ENCODE measurements at places on chromosomes 1 and 21.

DNA sequence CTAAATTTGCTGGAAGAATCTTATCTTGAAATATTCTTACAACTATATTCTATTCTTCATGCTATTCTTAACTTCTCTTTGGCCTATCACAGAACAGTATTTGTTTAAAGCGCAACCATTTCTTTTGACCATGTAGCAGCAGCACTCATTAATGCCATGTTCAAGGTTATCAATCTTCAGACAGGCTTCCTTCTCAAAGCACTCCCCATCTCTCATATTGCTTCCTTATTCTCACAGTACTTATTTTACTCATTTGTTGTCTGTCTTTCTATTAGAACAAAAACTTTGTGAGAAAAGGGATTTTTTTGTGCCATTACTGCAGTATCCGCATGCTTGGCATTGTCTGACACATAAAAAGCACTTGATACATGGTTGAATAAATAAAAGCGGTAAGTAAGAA, 89.7 kb downstream of the ATP1B1 start:
- no peak for DNase-seq

- no peak for DNase-seq
Measured at GRCh38 chr1:117793413-117793812, 136.0 kb downstream of the GDAP2 start.

- no peak for DNase-seq
Measured at GRCh38 chr1:109773900-109774485, 10.3 kb upstream of the EPS8L3 start.

DNA sequence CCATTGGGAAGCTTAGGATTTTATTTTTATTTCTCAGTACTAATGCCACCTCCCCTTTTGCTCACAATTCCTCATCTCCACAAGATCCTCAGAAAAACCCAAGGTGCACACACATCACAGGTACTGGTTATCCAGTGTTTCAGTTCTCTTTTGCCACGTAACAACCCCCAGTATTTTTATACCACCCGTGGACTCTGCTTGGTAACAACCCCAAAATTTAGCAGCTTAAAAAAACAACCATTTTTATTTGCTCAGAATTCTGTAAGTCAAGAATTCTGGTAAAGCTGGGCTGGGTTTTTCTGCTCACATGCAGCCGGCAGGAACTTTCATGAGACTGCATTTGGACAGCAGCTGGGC, 180.0 kb downstream of the KAZN start:
- DNase-seq = no peak

- no peak for DNase-seq
Measured at GRCh38 chr1:193581341-193581740, 394.9 kb upstream of the B3GALT2 start.

DNA sequence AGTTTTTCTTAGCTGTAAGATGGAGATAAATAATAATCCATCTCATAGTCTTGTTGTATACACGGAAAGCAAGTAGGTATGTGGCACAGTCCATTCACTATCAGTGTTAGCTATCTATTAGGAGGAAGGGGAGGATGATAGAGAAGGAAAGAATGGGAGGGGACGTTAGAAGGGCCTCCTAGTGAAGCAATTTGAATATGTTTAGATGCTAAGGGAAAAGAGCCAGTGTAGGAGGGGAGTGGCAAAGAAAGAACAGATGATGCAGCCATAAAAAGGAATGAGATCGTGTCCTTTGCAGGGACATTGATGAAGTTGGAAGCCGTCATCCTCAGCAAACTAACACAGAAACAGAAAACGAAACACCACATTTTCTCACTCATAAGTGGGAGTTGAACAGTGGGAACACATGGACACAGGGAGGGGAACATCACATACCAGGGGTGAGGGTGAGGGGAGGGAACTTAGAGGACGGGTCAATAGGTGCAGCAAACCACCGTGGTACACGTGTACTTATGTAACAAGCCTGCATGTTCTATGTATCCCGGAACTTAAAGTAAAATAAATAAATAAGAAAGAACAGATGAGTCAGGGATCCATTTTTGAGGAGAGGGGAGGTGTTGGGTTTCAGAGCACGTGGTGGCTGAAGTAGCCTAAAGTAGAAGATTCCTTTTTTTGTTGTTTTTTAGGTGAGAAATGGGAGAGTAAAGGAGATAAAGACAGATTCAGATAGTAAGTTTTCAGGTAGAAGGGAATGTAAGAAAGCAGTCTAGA, 124.1 kb downstream of the POU2F1 start:
- DNase-seq = no peak

- DNase-seq = no peak
Measured at GRCh38 chr21:34020005-34020847, 53.2 kb upstream of the MRPS6 start.
